Activated naive CD4-positive, alpha-beta T cell (primary cell): ENCODE measurements at places on chromosomes 5 and 9.

GRCh38 chr9:129405089-129405826 lies 215.6 kb downstream of the C9orf50 start:
- DNase-seq = no peak

GRCh38 chr9:89008055-89008743 lies 16.9 kb downstream of the S1PR3 start:
- no peak for DNase-seq

GRCh38 chr9:80086386-80086785 lies 514.6 kb downstream of the TLE4 start:
- no peak for DNase-seq

GRCh38 chr5:171483551-171484135 lies 64.2 kb downstream of the FGF18 start:
- DNase-seq = no peak

DNA sequence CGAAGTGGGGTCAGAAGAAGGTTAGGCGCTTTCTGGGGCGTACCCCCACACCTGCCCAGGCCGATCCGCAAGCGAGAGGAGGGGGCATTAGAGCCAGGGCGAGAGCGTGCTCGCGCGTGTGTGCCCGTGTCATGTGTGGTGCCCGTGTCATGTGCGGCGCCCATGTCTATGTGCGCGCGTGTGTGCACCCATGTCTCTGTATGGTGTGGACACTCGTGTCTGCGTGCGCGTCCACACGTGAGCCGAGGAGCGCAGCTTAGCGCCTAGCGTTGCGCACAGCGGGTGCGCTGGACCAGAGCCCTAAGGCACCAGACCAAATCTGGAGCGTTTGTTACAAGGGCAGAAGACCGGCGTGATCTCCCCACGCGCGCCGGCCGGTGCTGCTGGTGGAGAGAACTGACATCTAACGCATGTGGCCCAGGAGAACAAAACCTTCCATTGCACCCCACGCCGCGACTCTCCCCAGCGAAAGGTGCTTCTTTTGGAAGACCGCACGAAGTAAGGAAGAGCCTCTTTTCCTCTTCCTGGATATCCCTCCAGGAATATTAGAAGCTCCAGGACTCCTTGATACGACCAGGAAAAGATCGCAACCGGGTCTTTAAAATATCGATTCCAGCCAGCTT lies 644 bp downstream of the NIM1K start:
- no peak for DNase-seq

DNA sequence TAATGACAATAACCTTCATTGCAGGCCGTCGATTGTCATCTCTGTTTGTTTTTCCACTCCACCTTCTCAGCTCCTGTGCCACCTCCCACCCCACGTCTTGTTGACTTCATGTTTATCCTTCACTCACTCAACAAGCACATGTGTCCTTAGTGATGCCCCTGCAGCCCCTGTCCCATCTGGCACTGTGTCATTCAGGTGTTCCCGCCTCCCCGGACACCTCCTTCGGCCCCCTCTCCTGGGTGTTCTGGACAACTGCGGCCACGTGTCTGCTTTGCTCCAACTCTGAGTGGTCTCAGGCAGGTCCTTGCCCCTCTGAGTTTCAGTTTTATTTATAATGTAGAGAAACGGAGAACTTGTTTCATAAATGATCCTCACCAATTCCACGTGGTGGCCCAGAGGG lies 91.0 kb upstream of the COL5A1 start:
- no peak for DNase-seq

DNA sequence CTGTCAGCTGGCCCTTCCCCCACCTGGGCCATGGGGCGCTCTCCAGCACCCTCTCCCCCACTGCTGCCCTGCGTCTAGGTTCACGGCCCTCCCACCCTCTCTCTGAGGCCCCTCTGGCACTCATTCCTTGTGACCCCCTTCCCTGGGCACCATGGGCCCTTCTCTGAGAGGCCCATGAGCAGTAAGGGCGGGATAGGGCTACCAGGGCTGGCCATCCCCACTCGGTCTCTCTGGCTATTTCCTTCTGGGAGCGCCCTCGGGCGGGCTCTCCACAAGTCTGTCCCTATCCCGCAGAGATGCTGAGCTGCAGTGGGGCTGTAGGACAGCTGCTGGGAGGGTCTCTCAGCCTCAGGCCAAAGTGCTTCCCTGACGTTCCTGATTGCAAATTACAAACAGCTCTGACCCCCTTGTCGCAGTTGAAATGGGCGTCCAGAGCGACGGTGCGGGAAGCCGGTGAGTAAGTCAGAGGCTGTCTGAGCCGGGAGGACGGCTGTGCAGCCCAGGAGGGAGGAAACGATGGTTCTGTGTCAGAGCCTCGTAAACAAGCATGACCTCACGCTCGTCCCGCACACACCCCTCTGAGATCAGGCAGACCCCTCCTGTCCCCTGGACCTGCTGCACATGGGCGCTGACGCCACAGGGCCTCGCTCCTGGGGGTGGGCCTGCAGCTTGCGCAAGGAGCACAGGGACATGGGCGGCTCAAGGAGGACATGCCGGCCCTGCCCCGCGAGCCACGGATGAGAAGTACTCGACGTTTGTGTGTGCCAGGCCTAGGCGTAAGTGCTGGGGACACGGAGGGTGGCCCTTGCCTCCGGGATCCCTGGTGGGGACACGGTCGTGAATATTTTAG lies 36.3 kb upstream of the GFPT2 start:
- no peak for DNase-seq
